ENCODE measurements at places on chromosomes 16 and 17.

DNA sequence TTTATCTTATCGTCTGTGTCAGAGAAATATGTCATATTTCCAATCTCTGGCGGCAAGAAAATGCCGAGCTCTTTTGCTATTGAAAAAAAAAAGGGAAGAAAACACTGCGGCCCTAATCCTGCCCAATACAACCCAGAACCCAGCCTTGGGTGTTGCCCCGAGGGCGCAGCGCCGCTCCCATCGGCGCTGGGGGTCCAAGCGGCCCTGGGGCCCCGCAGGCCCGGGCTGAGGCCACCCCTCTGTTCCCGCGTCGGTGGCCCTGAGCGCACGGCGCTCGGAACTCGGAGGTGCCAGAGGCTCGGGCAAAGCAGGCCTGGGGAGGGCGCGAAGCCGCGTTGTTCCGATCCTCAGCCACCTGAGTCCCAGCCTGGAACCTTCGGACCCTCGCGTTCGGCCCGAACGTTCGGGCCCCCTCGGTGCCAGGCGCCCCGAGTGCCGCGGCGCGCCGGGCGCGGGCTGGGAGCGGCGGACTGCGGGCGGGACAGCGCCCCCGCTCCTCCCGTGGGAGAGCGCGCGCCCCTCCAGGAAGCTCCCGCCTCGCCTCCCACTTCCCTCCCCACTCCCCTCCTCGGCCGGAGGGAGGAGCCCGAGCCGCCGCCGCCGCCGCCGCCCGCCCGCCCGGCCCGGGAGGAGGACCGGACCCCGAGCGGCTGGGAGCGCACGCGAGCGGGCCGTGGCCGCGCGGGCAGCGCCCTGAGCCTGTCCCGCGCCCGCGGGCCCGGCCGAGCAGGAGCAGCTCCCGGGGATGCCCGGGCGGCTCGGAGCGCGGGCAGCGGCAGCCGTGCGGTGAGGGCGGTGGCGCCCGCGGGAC is at the start of gene CPNE2:
TSS of gene CPNE2 (plus strand) at position 609 of the 811 bp plus-strand sequence. CDS start 18,160 bp downstream, outside the sequence.
- DNase-seq, result peak; percentile 28

DNA sequence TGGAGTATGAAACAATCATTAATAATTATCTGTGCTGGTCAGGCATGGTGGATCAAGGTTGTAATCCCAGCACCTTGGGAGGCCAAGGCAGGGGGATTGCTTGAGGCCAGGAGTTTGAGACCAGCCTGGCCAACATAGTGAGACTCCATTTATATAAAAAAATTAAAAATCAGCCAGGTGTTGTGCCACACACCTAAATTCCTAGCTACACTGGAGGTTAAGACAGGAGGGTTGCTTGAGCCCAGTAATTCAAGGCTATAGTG is 28.9 kb upstream of the PRKCA start:
- no peak for DNase-seq

DNA sequence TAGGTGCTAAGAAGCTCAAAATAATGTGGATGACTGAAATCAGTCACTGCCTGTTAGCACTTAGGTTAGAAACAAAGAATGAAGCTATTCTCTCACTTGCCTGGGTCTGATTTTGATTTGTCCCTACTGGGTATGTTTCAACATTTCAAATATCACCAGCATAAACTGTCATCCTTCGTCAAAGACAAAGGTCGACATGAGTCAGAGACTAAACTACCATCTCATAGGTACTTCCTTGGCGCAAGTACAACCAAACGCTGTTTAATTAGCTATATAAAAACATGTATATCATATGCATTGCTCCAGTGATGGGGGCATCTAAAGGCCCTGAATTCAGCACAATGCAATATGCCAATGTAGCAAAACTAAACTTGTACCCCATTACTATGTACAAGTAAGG is 4.0 kb downstream of the AKTIP start:
- no peak for DNase-seq

DNA sequence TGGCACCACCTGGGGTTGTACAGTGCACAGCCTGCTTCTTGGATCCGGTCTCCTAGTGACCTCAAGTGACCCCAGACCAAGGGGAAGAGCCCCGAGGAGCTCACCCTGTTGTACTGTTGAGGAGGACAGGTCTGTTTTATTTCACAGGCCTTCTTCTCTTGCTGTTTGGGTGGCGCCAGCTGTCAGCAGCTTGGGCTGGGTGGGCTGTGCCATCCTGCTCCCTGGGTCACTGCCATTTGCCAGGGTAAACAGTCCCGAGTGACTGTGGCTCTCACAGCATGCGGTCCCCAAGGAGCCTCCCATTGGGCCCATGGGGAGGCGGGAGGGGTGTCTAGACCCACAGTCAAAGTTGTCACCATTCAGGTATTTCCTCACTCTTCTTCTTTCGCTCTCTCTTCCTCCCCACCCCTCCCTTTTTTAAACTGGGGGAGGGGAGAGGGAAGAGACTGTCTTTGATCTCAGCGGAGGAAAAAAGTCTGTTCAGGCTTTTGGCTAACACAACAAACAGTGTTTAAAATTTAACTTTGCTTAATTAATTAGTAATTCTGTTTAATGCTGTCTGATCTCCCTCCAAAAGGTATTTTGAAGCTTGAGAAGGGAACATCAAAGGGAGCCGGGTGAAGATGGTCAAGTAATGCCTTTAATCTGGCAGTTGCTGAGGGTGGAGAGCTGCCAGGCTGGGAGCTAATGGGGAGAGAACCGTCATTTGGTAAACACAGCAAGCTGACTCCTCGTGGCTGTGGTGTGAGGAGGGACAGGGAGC is 64.0 kb downstream of the SNX20 start:
- no peak for DNase-seq

GRCh38 chr17:81171941-81172340 is 5.9 kb upstream of the AATK start:
- no peak for DNase-seq

DNA sequence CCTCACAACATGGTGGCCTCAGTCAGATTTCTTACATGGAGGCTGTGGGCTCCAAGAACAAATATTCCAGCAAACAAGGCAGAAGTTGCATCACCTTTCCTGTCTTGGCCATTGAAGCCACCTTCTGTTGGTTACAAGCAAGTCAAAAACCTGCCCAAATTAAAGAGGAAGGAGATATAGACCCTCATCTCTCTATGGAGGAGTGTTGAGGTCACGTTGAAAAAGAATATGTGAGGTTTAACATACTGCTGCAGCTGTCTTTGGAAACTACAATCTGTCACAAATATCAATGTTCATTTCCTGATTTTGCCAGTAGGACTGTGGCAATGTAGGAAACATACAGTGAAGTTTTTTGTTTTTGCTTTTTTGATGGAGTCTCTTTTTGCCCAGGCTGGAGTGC is 211.4 kb downstream of the COPRS start:
- DNase-seq, result no peak

DNA sequence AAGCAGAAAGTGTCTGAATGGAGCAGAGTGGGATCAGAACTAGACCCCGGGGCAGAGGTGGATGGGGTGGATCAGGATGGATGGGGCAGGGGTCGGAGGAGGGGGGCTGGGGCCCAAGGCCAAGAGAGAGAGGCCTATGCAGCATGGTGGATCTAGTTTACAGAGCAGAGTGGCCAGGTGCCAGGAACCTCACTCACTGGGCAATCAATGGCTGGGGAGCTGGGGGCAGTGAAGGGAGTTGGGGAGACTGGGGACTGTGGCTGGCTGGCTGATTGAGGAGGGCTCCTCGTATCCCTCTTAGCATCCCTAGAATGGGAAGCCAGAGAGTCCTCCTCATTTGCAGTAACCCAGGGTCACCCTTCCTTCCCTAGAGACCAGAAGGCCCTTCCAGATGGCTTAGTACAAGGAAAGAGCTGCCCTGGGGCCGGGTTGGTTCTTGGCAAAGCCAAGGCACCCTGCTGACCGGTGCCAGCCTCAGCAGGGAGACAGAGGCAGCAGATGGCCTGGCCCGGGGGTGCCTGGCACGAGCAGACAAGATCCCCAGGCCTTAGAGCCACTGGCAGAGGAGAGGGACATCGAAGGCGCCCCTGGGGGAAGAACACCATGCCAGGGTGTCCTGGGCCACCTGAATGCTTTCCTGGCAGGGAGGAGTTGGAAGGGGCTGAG is 36.8 kb downstream of the SRCIN1 start:
- DNase-seq, result peak; percentile 75

- no peak for DNase-seq
These were observed 55.8 kb downstream of the ZFHX3 start for GRCh38 chr16:72992142-72992601.

DNA sequence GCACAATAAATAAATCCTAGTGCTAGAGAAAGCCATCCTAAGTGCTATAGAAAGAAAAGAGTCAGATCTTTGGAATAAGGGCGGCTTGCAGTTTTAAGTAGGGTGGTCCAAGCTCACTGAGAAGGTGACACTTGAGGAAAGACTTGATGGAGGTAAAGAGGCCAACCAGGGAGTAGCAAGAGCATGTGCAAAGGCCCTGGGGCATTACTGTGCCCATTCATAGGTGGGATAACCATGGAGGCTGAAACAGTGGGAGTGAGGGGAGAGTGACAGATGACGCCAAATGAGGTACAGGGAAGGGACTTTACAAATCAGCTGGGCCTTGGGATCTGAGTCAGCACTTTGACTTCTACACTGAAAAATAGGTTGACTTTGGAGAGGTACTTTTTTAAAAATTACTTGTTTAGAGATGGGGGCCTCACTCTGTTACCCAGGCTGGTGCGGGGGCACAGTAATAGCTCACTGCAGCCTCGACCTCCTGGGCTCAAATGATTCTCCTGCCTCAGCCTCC is 115.5 kb downstream of the ABCC1 start:
- DNase-seq, result no peak

GRCh38 chr17:8022360-8023003 is 16.4 kb upstream of the ALOX15B start:
- no peak for DNase-seq

GRCh38 chr16:590188-590814 is 435 bp downstream of the RAB40C start:
- DNase-seq, result no peak

GRCh38 chr17:35766903-35767510 is 6.3 kb downstream of the C17orf50 start:
- peak; percentile 12 for DNase-seq

DNA sequence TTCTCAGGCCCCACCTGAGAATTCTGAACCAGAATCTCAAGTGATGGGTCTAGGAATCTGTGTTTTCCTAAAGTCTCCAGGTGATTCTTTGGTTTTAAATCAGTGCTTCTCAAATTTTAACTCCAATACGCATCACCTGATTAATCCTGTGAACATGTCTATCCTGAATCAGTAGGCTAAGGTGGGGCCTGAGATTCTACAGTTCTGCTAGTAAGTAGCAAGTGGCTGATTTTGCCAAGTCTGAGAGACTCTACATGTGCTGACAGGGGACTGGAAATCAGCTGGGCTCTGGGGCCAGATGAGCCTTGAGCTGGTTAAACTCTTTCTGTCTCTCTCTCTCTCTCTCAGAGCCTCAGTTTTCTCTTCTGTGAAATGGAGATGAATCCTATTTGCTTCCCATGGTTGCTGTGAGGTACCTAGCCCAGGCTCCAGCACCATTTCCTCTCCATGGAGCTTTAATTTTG is 9.0 kb downstream of the CCR7 start:
- DNase-seq, result no peak

- no peak for DNase-seq
These were observed 24.6 kb upstream of the RPH3AL start for GRCh38 chr17:376936-377863.

DNA sequence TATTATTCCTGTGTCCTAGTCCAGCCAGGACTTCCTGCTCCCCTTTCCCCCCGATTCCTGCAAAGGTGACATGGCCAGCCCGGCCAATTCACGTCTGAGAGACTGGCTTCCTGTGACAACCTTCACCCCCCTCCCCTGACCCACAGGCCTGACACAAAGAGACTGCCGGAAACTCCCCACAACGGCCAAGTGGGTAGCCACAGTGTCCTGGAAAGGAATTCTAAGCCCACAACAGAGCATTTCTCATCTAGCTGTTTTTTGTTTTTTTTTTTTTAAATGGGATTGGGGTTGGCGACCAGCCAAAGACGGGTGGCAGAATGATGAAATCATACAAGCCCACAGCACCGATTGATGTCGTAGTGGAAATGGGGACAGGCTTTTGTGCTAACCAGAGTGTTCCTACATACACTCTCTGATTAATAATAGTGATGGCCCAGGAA is 2.8 kb upstream of the XAF1 start:
- DNase-seq, result no peak

GRCh38 chr16:49027420-49027819 is 254.2 kb downstream of the CBLN1 start:
- DNase-seq, result no peak

DNA sequence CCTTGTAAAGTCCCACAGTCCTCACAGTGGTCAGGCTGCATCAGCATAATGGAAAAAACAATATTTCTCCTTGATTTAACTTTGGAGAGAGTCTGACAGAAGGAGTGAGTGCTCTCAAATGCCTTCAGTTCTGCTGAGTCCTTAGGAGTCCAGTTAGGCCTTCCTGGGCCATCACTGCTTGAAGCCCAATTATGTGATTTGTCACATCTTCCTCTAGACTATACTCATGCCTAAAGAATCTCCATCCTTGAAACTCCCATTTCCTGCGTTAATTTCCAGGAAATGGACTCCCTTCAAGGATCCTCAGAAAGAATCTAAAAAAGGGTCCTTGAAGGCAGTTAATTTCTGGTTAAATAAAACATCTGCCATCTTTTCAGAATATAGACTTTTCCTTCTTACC is 52.8 kb downstream of the SLFN5 start:
- DNase-seq, result no peak

DNA sequence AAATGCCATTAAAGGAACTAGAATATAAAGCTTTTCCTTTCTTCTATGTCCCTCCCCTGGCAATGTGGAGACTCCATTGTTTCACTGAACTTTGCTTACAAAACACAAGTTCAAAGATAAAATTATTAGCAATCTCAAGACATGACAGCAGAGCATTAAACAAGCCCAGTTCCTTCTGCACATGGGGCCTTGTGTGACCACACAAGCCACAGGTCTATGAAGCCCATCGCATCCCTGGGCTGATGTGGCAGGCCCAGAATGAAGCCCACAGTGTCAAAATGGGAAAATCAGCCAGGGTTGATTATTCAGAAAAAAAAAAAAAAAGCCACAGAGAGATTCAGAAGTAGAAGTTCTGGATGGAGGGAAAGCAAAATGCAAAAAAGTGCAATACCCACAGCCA is 12.9 kb upstream of the SLC39A11 start:
- no peak for DNase-seq

DNA sequence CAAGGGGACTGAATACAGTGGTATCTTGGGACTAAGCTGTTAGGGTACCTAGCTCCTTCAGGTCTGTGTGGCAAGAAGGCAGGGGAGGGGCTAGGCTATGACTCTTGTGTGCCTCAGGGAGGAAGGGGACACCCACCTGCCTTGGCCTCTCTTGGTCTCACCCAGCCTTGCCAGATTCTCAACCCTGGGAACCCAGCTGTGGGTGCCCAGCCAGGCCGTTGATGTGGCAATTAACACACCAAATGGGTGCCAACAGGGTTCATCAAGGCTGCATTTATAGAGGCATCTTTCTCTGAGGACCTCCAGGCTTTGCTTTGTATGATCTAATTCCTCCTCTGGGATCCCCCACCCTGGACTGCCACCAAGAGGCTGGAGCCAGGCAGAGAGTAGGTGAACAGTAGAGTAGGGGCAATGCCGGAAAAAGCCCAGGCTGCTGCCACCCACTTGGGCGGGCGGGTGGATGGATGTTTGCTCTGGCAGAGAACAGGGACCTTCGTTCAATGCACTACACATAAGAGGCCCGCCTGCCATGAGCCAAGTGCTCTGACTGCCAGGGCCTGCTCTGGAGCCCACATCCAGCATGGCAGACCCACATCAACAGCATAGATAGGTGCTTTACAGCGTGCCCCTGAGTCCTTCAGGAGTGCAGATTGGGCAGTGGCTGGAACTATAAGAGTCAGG is 3.2 kb upstream of the ASB16 start:
- DNase-seq, result peak; percentile 70

GRCh38 chr16:15807603-15808009 is 49.2 kb downstream of the MYH11 start:
- no peak for DNase-seq
